OCI-LY7 (cell line): ENCODE measurements at places on chromosomes 7 and 10.

- no peak for DNase-seq
Observed at GRCh38 chr7:73622909-73623797, 1.2 kb downstream of the MLXIPL start.

DNA sequence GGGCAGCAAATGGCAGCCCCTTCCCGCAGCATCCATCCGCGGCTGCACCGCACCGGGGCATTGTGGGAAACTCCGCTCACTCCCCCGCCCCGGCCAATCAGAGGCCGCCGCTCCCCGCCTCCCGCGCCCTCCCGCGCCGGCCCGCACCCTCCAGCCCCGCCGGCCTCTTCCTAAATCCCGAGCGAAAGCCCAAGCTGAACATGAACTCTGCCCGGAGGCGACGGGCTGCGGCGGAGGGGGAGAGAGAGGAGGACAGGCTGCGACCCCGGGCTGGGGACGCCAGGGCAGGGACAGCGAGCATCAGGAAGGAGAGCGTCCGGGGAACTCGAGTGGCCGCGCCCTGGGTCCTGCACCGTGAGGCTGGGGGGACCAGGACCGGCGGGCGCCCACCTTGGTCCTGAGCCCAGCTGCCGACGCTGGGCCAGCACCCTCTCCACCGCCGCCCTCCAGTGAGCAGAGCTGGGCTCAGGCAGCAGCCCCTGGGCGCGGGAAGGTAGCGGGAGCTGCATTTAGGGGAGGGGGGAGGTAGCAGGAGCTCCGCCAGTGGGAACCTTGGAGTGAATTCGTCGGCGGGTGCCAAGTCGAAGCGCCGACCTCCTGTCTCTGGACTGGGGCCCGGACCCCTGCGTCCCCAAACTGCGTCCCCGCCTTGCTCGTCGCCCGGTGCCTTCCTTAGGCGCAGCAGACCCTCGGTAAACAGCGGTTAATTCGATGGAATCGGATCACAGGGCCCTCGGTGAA, at the start of gene DGKI:
Gene DGKI (minus strand): TSS at position 148 of the 741 bp plus-strand sequence.
- no peak for DNase-seq

GRCh38 chr7:105268056-105268455, 120.7 kb downstream of the SRPK2 start:
- DNase-seq: no peak

- DNase-seq: peak; percentile 55
Observed at GRCh38 chr10:22713853-22714478, 412 bp downstream of the PIP4K2A start.

GRCh38 chr10:24947304-24948097, 4.9 kb downstream of the PRTFDC1 start:
- DNase-seq: no peak

- DNase-seq: no peak
Observed at GRCh38 chr10:91742229-91742628, 56.0 kb upstream of the TNKS2 start.

GRCh38 chr10:11330383-11331045, 280.9 kb downstream of the USP6NL start:
- no peak for DNase-seq

GRCh38 chr10:44809647-44810046, 101.5 kb upstream of the TMEM72 start:
- no peak for DNase-seq

- no peak for DNase-seq
Observed at GRCh38 chr10:29725133-29725720, 90.5 kb upstream of the SVIL start.

DNA sequence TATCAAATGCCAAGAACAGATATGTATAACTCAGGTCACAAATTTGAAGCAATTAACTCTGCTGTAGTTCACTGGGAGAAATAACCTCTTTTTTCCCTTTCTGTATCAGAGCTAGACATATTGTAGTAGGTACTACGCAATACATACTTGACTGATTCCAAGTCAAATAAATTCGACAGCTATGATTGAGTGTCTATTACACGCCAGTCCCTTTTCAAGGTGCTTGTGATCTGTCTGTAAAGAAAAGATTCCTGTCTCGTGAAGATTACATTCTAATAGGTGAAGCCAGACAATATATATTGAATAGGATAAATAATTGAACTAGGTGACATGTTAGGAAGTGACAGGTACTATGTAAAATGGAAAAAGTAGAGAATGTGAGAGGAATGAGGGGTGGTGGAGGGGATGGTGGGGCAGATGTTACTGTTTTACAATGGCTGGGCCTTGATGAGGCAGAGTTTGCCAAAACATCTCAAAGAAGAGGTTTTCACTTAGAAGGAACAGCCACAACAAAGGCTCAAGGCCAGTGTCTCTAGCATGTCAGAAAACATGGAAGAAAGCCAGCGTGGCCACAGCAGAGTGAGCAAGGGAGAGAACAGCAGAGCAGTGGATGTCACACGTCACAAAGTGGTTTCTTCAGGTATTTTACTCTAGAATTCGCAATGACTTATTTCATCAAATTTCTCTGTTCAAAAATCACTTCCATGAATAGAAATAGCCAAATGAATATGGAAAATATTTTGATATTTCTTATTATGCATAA, 282.6 kb upstream of the CACNA2D1 start:
- no peak for DNase-seq

GRCh38 chr7:95674101-95674500, 77.8 kb upstream of the PDK4 start:
- no peak for DNase-seq

DNA sequence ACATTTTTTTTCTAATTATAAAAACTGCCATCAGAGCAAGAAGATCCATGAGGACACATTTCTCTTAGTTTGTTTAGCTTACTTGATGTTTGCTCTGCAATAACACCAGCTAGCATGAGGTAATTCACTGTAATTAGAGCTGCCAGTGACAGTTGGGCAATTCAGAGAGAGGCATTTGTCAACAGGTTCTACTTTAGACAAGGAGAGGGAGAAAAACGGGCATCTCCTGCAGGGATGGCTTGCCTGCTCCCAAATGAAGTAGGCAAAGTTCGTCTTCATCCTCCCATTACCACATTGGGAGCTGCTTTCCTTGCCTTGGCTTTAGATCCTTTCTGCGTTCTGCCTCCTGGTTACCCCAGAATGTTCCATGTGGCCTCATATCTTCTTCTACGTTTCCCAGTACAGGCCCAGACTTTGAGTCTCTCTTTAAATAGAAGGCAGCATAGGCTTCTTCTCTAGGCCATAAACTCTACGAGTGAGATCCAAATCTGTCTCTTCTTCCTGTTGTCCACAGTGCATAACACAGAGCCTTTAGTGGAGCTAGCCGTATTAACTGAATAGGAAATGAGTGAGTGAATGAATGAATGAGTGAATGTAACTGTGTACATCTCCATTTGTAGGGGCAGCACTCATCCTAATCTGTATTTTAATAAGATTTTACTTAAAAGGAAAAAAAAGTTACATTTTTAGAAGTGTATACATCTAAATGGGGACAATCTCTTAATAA, 21.2 kb downstream of the ASB15 start:
- no peak for DNase-seq

DNA sequence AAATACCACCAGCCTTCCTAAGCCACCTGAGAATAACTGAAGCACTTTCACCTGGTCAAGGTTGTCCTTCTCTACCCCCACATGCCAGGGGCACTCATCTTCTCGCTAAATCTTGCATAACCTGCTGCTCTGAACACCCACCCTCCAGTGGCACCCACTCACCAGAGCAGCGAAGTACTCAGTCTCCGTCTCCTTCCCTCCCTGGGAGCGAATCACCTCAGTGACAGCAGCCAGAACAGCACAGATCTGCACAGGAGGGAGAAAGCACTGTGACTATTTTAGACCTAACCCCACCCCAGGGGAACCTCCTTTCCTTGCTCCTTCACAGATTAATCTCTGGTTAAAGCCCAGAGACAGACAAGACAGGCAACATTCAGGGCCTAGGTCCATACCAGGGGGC, 5.1 kb downstream of the RRP12 start:
- no peak for DNase-seq

DNA sequence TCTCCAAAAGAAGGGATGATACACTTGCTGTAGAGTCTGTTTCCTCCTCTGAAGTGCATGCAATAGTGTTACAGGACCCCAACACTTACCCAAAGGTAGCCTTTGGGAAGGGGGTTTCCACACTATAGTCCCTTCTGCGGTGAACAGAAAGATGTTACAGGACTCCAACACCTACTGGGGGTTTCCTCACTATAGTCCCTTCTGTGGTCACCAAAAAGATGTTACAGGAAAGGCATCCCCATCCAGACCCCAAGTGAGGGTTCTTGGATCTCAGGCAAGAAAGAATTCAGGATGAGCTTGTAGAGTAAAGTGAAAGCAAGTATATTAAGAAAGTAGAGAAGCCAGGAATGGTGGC, 69.2 kb upstream of the PIK3CG start:
- DNase-seq: no peak

DNA sequence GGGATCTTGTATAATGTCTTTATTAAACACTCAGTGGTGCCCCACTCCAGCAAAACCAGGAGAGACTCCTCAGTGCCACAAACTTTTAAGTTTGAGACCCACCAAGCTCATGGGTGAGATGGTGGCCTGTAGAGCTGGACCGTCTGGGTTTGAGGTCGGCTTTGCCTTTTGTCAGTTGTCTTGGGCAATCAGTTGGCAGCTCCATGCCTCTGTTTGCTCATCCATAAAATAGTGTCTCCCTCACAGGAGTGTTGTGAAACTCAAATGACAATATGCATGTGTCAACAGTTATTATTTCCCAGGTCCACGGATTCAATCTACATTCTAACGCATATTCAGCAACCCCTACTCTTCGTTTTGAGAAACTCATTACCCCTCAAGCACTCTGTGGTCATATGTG, 367.8 kb upstream of the C7orf33 start:
- no peak for DNase-seq

- DNase-seq: no peak
Observed at GRCh38 chr10:35912615-35913569, 270.8 kb upstream of the FZD8 start.

DNA sequence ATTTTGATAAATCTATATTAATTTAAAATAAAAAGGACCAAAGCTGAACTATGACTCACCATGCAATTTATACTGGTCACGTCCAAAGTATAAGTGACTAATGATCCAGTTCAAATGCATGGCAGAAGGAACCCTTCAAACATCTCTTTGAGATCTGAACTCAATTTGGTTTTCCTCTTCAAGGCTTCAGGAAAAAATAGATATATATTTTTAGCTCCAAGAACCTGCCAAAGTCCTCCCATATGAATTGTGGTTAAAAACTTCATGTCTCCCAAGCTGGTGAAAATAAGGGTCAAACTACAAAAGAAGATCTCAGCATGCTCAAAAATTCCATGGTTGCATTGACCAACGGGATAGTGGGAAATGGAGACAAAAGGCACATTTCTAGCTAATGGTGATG, 34.6 kb upstream of the PDE1C start:
- DNase-seq: no peak

DNA sequence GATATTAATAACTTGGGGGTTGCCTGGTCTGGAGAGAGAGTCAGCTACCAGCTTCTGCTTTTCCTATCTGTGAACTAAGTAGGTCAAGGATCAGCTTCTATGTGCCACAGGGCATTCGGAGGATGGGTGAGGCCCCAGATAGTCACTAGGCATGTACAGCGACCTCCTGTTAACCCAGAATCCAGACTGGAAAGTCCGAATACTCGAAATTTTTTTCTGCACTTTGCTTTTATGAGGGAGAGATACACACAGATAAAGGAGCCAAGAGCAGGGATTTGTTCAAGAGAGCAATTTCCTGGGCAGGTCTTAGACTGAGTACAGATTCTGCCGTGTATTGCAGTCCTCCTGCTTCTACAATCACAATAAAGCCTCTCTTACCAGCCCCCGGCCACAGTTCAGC, 54.2 kb downstream of the EMX2 start:
- DNase-seq: no peak

DNA sequence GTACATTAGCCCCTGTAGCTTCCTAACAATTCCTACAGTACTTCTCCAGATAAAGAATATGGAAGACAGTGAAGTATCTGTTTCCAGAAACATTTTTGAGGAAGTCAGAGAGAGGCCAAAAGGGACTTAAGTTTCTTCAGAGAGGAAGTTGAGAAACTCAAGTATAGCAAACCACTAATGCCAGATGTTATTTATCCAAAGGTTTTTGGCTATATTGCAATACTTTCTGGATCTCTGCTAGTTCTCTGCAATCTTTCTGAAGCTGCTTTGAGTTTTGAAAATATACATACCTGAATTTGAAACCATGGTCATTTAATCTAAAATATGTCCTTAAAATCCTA, 64.7 kb downstream of the BICC1 start:
- no peak for DNase-seq

DNA sequence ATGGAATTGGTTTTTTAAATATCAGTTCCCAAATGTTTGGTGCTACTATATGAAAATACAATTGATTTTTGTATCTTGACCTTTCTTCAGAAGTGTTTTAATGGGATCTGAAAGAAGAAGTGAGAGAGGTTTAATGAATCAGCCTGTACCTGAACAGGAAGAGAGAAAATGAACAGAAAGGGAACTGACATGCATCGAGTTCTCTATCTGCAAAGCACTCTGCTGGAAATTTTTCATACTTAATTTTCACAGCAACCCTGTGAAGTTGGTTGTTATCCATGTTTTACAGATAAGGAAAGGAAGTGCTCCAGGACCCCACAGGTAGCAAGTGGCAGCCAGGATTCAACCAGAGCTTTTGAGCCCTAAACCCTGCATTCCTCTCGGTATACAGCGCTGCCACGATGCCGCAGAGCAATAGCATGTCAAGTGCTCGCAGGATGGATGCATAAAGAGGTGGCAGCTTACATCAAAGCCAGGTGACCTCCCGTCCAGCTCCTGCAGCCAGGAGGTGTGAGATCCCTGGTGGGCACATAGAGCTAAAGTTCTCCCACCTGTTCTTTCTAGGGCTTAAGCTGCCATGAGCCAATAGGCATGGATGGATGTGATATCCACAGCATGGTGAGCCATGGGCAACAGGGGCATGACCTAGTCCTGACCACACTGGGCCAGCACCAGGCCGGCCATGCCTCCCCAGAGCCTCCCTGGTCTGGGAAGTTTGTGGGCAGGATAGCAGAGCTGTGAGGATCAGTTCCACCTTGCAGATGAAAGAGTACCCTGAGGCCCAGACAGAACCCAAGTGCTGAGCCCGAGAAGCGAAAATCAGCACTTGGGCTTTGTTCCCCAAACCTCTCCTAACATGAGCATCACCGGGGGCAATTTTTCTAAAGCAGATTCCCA, 57.2 kb downstream of the CALML3 start:
- DNase-seq: peak; percentile 77

GRCh38 chr7:43585562-43585961, 2.7 kb downstream of the STK17A start:
- DNase-seq: peak; percentile 51

- no peak for DNase-seq
Observed at GRCh38 chr7:91866599-91867148, 13.8 kb downstream of the MTERF1 start.

GRCh38 chr7:131234719-131235488, 92.8 kb upstream of the MKLN1 start:
- DNase-seq: no peak

GRCh38 chr10:2791774-2792443, 275.4 kb upstream of the PFKP start:
- DNase-seq: no peak

DNA sequence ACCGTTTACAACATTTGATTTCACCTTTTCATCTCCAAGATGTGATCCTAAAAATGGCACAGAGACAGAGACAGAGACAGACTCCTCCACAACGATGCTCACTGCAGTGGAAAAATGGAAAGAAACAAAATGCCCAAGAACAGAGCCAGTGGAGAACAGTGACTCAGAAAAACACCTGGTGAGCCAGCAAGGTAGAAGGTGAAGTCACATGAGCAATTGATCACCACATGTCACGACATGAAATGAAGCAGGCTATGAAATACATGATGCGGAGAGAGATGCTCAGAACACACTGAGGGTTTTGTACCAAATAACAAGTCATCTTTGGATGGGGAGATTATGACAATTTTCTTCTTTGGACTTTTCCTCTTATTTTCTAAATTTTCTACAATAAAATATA, 3.5 kb downstream of the MSMB start:
- DNase-seq: no peak
